ENCODE measurements at places on chromosomes 6 and 20. TPM values are rescaled to one million over a fixed set of nuclear protein-coding genes. Genes with fewer than 3 reads are reported as not detected.

- no peak for DNase-seq
These were observed 33.8 kb upstream of the IGF2R start for GRCh38 chr6:159935065-159935464.

DNA sequence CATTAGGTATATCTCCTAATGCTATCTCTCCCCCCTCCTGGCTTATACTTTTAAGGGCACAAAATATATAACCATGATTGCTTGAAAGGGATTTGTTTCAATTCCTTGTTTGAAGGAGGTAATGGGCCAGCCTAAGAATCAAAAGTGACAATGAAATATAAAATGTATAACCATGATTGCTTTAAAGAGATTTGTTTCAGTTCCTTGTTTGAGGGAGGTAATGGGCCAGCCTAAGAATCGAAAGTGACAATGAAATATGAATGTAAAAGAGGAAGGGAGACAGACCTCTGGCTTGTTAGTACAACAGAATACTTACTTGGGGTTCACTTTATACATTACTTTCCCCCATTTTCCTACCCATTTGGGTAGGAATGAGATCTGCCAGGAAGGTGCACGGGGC, 55.5 kb downstream of the FOXC1 start:
- no peak for DNase-seq

DNA sequence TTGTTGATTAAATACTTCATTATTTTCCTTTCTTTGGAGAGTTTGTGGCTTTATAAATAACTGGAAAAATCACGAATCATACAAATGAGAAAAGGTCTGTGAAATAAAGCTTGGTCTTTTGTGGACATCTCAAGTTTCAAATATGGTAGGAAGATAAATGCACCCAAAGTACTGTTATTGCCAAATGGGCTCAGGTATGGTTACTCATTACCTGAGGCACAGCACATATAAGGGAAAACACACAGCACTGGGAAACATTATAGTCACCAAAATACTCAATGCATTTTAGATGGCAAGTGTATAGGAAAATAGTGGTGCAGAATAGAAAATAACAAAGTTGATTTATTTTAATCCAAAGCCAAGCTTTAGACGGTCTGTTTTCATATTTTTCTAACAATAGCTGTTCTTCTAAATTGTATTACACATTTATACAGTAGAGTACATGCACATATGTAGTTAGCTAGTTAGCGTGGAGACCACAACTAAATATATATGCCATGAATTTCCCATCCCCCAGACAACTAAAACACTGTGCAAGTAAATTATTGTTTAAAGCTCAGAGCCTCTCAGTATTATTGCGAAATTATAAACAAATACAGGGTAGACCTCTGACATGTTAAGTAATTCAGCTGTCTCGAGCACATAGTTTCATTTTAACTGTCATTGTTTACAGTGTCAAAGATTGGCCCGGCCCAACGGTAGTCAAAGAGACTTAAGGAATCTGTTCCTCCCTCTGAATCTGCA, 336.0 kb downstream of the SYNE1 start:
- DNase-seq = no peak

GRCh38 chr6:84771125-84771755, 6.8 kb upstream of the TBX18 start:
- DNase-seq = no peak

DNA sequence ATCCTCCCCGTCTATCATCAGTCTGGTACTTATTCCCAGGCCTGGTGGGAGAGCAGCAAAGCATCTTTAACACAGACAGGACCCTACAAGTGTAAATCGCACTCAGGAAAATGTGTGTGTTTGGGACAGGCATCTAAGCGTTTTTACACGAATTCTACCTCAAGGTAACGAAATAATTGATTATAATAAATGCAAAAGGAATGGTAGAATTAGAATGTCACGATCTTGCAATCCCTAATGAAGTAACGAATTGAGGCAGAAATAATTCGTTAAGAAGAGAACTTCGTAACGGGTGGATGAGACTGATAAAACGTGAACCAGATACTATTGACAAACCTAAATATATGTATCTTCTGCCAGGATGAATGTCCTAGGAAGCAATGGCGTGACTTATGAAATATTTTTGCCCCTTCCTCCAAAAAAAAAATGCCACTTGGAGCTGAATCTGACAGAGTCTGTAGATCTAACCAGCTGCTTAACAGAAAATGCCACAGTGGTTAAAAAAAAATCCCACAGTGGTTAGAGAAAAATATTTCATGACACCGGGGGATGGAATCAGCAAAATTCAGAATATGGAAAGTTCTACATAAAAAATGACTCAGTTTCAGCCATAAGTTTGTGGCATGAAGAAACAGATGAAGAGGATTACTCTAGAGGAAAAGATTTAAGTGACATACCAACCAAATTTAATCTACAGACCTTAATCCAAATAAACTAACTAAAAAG, 68.7 kb downstream of the F13A1 start:
- no peak for DNase-seq

- DNase-seq = no peak
These were observed 109.0 kb downstream of the PSMB1 start for GRCh38 chr6:170444056-170444591.

GRCh38 chr6:133957780-133958242, 4.8 kb downstream of the TBPL1 start:
- no peak for DNase-seq

GRCh38 chr6:149938571-149939355, 3.1 kb upstream of the ULBP2 start:
- DNase-seq = no peak

BHLHE23 gene
- polyA plus RNA-seq = not detected

DNA sequence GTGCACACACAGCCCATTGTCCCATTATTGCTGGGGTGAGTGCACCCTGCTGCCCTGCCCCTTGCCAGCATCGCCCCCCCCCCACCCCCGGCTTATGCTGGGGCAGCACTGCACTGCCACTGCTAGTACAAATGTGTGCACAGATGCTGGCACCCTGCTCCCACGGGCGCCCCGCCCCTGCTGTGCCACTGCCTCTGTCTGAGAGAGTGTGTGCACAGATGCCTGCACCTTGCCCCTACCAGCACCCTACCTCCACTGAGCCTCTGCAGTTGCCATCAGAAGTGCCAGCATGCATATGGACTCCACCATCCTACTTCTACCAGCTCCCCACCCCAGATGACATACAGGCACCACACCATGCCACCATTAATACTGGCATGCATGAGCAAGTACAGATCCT, 454.6 kb upstream of the KHDRBS2 start:
- DNase-seq = no peak

GRCh38 chr6:6191476-6191875, 129.0 kb downstream of the F13A1 start:
- DNase-seq = no peak

GRCh38 chr6:2242311-2242710, 3.1 kb downstream of the GMDS start:
- no peak for DNase-seq

RAET1G gene
- polyA plus RNA-seq = 0.75 TPM

DNA sequence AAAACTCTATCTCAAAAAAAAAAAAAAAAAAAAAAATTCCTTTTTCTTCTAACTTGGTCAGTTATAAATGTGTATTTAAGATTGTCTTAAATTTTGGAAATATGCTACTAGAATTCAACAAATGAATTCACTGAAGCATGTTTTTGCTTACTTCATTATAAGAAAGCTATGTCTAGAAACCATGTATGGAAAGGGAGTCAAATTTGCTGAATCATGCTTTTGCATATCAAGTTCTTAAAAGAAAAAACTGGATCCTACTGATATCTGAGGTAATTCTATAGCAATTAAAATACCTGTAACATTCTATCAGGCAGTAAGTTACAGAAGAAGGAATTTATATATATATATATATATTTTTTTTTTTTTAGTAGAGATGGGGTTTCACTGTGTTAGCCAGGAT, 27.7 kb downstream of the AKIRIN2 start:
- DNase-seq = no peak

VGLL2 gene
- not detected for polyA plus RNA-seq

- no peak for DNase-seq
These were observed 33.0 kb downstream of the AKIRIN2 start for GRCh38 chr6:87669051-87669450.

- no peak for DNase-seq
These were observed 109.2 kb upstream of the MCHR2 start for GRCh38 chr6:100103194-100103593.

GRCh38 chr6:159110013-159110412, 59.2 kb upstream of the FNDC1 start:
- DNase-seq = no peak

GRCh38 chr6:116840091-116840490, 11.2 kb upstream of the GPRC6A start:
- no peak for DNase-seq

- no peak for DNase-seq
These were observed 112.7 kb downstream of the ZNF217 start for GRCh38 chr20:53480913-53481312.

DNA sequence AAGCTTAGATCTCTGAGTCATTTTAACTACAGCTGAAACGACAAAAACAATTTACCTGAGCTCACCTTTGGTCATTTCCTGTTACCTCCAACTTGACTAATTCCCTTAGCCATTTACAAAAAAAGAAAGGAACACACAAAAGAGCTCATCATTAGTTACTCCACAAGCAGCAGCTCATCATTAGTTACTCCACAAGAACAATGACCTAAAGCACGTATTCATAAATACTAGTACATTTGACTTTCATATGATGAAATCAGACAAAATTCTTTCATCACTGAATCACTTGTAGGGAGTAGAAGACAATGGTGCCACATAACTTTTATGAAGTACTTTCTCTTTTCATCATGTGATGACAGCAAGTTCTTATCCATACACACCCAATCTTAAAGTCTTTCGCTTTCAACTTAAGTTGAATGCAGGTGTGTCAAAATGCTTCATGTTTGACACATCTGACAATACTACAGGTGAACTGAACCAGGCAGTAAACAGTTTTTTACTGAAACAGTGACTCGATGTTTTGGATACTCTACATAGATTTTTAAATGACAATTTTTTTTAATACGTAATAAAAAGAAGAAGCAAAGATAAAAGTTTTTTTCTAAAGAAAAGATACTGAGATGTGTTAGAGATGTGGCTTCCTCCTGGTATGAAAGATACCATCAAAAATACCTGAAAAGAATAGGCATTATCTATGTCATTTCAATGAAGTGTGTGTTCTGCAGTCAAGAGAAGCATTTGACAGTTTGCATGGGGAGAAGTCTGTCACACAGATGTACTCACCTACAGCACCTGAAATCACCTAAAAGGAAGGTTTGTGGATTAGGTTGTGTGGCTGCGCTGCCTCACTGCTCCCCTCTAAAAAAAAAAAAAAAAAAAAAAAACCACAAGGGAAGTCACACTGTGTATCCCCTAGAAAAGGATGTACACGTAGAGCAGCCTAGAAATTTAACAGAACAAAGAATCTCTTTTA, 109.1 kb downstream of the PRDM1 start:
- DNase-seq = no peak

DNA sequence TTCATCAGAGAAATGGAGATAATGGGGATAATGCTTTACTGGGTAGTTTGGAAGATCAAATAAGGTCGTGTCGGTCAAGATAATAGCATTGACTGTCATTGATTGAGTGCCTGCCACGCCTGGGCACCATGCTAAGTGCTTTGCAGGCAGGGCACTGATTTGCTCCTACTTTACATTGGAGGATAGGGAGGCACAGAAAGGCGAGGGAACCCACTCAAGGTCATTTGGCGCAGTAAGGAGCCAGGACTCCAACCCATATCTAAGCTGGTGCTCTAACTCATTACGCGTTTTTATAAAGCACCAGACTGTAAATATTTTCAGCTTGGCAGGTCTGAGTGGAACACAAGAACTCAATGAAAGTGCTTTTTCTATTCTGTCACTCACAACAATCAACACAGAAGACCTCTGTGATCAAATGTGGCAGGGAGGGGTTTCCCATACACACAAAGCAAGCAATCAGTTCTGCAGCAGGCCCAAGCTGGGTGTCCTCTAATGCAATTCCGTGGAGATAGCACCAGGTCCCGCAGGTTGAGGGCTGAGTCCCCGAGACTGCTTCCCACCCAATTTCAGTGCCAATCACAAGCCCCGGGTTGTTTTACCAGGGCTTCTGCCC, 373.6 kb downstream of the CDH26 start:
- no peak for DNase-seq

DNA sequence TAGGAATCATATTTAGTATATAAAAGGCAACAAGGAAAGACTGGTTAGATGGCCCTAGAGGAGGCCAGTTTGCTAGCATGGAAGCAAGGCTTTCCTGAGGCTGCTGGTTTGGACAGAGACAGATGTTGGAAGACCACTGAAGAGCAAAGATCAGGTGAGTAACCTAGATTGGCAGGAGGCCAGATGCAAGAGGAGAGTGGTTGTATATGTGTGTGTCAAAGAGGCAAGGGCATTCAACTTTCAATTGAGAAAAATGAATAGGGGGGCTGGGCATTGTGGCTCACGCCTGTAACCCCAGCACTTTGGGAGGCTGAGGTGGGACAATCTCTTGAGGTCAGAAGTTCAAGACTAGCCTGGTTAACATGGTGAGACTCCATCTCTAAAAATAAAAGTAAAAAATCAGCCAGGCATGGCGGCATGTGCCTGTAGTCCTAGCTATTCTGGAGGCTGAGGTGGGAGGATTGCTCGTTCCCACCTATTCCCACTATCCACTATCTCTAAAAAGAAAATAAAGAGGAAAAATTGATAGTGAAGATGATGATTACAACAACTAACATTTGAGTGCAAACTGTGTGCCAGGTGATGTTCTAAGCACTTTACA, 79.8 kb downstream of the PRDM1 start:
- no peak for DNase-seq

- DNase-seq = no peak
These were observed 21.0 kb downstream of the ZC3H12D start for GRCh38 chr6:149463781-149464180.

DNA sequence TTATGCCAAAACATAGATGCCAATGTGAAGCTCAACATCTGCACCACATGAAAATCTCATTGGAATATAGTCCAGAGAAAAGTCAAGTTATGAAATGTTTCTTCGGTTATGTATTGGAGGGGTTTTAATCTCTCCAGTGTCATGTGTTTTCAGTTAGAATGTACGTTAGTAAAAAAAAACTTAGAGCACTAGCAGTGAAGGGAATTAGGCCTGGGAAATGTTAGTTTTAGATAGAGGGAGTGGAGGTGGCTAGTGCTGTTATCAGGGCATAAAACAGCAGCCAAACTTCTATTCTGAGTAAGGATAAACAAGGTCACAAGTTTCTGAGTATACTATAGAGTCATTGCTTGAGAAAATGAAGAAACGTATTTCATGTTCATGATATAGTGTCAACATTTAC, 42.9 kb downstream of the HDGFL1 start:
- DNase-seq = no peak
